ENCODE measurements at places on chromosomes 7 and 10. TPM values are rescaled to one million over a fixed set of nuclear protein-coding genes. Genes with fewer than 3 reads are reported as not detected.

FBH1 gene
- 77.8 TPM for total RNA-seq

HOXA10 gene
- not detected for total RNA-seq

PTPRN2 gene
- 0.50 TPM for total RNA-seq

NUTM2B gene
- 1.3 TPM for total RNA-seq

AKR1C1 gene
- 0.67 TPM for total RNA-seq

MOGAT3 gene
- total RNA-seq = not detected

MSMB gene
- not detected for total RNA-seq

ANXA7 gene
- total RNA-seq = 83.5 TPM

ZNF800 gene
- total RNA-seq = 26.8 TPM

- no peak for DNase-seq
Measured at GRCh38 chr7:70619130-70619529, 512.8 kb upstream of the GALNT17 start.

DNA sequence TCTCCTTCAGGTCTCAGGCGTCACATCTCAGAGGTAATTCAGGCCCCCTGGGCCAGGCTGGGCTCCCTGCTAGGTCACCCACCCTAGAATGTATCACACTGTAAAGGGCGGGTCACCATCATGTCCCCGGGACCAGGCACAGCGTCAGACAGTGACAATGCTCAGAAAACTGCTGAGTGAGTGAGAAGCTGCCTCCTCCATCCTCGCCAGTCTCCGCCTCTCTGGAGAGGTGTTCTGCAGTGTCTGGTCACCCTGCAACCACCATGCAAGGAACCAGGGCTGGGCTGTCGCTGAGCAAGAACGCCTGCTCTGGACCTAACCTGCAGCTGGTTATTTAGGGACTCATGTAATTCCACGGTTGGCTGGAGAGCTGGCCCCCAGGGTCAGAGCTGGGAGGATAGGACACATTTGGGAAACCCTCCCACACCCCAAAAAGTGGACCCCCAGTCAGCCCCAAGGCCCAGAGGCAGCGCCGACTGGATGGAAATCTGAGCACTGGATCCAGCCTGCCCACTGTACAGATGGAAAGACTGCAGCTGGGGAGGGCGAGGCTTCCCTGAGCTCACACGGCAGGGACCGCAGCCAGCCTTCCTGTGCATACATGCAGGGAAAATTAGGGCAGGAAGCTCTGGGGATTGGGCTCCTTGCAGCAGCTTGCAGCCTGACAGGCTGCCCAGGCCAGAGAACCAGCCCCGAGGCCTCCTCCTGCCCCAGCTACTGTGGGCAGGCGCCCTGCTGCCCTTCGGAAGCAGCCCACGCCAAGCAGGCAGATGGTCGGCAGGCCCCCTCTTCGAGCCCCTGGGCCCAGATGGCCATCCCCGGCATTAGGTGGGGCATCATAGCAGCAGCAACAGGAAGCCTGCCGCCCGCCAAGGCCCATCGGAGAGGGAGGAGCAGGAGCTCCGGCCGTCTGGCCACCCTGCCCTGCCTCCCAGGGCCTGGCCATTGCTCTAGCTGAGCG lies 105.4 kb upstream of the ZMIZ1 start:
- peak; percentile 87 for DNase-seq

DNA sequence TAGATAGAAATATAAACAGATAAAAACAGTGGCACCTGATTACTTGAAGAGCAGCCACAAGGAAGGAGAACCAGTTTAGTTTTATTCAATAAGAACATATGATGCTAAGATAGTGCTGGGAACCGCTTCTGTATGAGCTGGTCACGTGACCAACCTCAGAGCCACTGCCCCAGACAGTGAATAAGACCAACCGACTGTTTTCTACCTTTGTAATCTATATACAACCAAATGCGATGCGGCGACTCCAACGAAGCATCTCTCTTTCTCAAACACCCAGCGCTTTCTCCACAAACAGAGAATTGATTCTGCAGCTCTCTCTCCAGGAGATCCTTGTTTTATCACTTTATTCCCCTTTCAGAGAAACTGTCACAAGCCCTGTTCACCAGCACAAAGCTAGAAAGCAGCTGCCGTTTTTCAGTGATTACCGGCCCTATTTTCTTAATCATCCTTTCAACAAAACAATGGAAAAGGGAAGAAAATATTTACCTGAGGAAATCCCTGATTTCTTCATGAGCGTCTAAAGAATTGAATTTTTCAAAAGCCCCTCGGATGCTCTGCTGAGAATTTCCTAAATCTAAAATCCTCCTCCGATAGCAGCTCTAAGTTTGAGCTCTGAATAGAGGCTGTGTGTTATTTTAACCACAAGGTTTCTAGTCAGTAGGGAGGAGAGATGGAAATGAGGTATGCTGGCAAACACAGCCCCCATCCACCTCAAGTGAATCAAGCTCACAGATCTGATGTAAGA lies 55.7 kb upstream of the JCAD start:
- no peak for DNase-seq

- DNase-seq = no peak
Measured at GRCh38 chr7:149822353-149822943, 15.7 kb upstream of the ZNF862 start.

- DNase-seq = no peak
Measured at GRCh38 chr7:46156086-46156485, 235.0 kb upstream of the IGFBP3 start.

- DNase-seq = no peak
Measured at GRCh38 chr7:41207141-41207540, 495.7 kb downstream of the INHBA start.

DNA sequence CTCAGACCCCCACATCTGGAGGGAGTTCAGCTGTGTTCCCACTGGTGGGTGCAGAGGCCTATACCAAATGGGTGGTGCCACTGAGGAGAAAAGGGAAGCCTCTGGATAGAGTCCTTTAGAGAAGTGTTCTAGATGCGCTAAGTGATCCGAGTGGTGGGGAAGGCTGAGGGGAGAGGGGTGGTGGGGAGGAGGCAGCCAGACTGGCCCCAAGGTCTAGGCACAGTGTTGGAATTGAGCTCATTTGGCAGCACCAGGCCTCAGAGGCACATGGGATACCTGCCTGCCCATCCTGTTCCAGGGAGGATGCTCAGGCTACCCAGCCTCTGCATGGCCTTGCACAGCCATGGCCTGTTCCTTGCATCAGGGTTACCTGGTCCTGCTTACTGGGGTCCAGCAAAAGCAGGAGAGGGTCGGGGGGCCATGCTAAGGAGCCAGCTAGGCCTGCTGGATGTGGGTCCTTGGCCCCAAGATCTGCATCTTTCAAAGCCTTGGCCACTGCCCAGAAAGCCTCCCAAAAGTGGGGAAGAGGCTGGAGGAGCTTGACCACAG lies 99.6 kb downstream of the NEURL1 start:
- no peak for DNase-seq

DNA sequence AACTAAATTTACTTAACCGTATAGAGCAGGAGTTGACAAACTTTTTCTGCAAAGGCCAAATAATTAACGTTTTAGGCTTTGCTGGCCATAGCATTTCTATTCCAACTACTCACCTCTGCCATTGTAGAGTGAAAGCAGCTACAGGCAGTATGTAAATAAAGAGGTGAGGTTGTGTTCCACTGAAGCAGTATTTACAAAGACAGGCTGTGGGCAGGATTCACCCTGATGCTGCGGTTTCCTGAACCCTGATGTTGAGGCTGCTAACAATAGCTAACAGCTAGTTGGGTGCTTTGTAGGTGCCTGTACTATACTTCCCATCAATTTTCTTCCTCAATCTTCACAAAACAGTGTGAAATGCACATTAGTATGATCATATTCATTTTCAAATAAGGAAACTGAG lies 47.0 kb upstream of the LAMB1 start:
- no peak for DNase-seq

DNA sequence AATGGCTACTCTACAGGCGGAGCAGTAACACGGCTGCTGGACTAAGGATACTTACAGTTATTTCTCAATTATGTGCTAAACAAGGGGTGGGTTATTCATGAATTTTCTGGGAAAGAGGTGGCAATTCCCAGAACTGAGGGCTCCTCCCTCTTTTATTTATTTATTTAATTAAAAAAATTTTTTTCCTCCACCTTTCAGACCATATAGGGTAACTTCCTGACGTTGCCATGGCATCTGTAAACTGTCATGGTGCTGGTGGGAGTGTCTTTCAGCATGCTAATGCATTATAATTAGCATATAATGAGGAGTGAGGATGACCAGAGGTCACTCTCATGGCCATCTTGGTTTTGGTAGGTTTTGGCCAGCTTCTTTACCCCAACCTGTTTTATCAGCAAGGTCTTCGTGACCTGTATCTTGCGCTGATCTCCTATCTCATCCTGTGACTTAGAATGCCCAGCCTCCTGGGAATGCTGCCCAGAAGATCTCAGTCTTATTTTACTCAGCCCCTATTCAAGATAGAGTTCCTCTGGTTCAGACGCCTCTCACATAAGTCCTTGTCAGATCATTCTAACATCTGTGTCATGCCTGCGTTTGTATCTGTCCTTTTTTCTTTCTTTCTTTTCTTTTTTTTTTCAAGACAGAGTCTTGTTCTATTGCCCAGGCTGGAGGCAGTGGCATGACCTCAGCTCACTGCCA lies 15.9 kb upstream of the STOX1 start:
- DNase-seq = no peak

GRCh38 chr10:123512901-123513775 lies 153.0 kb upstream of the GPR26 start:
- DNase-seq = no peak

DNA sequence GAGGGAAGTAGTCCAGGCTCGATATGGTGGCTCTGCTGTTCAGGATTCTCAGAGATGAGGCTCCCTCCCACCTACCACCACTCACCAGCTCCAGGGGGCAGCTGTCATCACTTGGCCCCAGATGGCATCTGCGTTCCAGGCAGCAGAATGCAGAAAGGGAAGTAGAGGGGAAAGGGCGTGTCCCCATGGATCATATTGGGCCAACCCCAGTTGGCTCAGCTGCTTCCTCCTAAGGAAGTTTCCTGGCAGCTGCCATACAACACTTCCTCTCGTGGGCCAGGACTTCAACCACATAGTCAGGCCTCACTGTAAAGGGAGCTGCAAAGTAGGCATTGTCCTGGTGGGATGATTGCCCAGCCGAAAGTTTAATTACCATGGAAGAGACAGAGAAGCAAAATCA lies 1.6 kb upstream of the TEX36 start:
- no peak for DNase-seq

DNA sequence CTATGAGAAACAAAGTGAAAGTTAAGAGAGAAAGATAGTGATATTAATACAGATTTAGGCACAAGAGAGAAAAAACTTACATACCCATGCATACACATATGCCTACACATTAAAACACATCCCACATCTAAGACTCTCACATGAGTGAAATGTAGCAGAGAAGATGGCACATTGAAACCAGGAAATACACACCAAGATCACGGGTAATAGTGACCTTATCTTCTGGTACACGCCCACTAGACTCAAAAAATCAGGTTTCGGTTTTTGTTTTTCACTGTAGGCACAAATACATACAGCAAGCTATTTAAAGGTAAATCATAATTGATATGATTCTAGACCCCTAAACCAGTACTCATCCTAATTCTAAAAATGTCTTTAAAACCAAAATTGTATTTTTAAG lies 225.2 kb upstream of the TAC1 start:
- DNase-seq = no peak

DNA sequence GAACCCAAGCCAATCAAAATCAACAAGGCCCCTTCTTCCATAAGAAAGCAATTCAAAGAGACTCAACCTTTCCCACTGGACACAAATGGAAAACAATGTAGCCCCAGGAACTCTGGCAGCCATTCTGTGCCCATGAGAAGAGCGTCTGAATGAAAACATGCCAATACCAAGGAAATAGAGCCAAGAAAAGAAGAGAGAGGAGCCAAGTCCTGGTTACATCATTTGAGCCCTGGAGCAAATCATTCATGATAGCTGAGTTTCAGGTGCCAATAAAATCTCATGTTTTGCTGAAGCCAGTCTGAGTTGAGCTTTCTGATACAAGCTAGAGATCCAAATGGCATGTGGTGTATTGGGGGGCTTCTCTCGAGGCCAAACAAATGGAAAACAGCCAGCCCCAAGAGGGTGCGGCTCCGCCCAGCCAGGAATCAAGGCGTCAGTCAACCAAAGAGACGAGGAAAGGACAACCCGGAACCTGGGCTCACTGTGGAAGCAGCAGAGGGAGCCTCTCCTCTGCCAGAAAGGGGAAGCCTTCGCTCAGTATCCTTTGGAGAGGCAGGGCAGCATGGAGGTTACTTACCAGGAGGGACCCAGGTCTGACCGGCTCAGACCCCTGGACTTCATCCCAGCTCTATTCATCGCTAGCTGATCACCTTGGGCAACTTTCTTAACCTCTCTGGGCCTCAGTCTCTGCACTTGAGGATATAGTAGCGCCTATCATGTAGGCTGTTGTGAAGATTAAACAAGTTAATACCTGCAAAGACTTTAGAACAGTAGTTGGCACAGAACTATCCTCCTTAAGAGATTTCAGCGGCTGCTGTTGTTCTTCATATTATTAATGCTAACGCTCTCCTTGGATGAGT lies 61.8 kb downstream of the OAT start:
- no peak for DNase-seq

DNA sequence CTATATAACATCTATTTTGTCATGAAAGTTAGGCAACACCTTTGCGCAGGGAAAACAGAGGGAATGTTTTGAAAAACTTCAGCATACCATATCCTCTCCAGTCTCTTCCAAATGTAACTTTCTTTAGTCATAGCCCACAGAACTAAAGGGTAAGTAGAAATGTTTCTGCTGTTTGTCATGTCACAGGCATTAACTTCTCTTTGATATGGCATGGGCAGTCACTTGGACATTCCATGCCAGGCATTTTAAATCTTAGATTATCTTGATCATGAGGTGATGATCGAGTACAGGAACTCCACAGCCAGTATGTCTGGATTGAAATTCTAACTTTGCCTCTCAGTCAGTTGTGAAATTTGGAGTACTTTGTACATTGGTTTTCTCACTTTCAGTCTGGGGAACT lies 27.5 kb upstream of the ETV1 start:
- DNase-seq = no peak
